Tibial nerve (tissue), 4 donors: ENCODE measurements at places on chromosomes 12 and 14. TPM values are rescaled to one million over a fixed set of nuclear protein-coding genes. Genes with fewer than 3 reads are reported as not detected.

DNA sequence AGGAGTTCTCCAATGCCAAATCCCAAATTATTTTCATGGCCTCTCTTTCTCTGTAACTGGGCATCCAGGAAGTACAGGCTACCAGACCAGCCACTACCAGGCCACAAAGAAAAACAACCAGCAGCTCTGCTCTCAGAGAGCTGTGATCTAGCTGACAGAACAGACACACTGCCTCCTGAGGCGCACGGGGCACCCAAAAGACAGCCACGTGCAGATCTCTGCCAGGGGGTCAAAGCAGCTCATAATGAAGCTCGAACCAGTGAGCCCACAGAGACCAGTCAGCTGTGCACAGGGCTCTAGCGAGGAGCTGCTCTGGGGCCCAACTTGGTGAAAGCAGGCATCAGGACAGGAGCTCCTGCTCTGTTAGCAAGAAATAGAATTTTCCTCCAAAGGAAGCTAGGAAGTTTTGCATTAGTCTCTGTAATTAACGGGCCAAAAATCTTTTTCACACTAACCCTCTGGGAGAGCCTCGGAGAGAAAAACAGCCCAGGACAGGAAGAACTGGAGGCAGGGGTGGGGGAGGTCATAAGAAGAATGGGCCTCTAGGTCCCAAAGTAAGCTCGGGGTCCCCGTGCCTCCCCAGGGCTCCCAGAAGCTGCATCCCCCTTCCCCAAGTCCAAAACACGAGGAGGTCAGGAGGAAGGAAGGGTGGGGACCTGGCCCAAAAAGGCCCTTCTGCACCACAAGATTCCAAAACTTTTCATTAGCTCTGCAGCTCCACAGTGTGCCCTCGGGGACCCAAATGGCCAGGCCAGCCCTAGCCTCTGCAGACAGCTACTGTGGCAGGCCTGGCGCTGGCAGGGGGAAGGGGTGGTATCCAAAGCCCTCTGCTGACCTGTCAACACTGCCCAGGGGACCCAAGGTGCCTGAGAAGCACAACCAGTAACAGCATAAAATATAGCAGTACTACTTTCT is 30.2 kb downstream of the ACTN1 start:
- H3K4me1 ChIP-seq = no peaks in the 10 kb centered on the region
- H3K27ac ChIP-seq = peak overlapping the region; percentile 66
- H3K27me3 ChIP-seq = no peaks in the 10 kb centered on the region

DNA sequence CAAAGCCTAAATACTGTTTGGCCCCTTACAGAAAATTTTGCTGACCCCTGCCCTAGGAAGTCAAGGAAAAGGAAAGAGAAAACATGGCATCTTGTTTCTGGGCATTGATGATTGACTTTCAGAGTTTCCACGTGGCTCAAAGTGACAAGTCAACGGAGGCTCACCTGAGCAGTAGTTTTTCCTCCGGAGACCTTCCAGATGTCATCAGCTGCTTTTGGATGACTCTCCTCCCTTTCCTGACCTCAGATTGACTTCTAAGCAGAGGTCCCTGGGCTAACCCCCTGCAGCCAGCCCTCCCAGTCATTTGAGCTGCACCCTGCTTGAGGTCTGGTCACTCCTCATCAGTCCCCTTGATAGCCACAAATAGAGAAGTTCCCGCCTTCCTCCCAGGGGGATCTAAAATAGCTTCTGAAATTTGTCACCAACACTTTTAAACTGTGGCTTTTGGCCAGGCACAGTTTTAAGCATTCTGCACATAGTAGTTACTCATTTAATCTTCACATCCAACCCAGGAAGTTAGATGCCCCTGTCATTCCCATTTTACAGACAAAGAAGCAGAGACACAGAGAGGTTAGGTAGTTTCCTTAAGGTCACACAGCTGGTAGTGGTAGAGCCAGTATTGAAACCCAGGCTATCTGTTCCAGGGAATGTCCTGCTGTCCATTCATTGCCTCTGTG is 143.4 kb downstream of the CHST11 start:
- H3K36me3 ChIP-seq = no peaks in the 10 kb centered on the region
- no peak overlapping the region for H3K4me3 ChIP-seq
- DNase-seq = no peak
- H3K27me3 ChIP-seq = no peaks in the 10 kb centered on the region

- no peaks in the 10 kb centered on the region for H3K27me3 ChIP-seq
- no peak overlapping the region for H3K27ac ChIP-seq
- no peaks in the 10 kb centered on the region for H3K4me1 ChIP-seq
- H3K4me3 ChIP-seq = no peak overlapping the region
- DNase-seq = no peak
Observed at GRCh38 chr12:66947119-66947518, 268.2 kb upstream of the GRIP1 start.

DNA sequence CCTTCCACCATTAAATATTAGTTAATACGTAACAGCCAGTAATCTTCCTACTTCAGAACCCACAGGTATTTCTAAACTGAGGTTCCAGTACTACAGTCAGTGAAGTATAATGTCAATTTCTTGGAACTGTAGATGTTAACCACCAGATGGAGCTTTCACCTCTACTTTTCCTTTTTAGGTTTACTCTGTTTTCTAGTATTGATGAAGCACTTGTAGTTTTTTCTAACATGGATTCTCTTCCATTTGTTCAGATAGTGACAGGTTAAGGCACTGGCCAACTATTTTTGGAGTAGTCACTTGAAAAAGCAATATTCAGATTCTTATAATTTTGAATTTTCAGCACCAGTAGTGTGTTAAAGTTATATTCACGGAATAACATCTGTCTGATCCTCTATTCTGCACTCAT is 4.6 kb upstream of the SEC23A start:
- no peaks in the 10 kb centered on the region for H3K27me3 ChIP-seq
- DNase-seq = no peak
- H3K36me3 ChIP-seq = no peaks in the 10 kb centered on the region

- peaks cover 31% of the 10 kb centered on the region for H3K4me1 ChIP-seq
- H3K4me3 ChIP-seq = peak overlapping the region; percentile 23
- H3K27me3 ChIP-seq = no peaks in the 10 kb centered on the region
- H3K36me3 ChIP-seq = no peaks in the 10 kb centered on the region
Observed at GRCh38 chr12:84913129-84913515, 523 bp upstream of the SLC6A15 start.

- no peak overlapping the region for H3K27ac ChIP-seq
- no peaks in the 10 kb centered on the region for H3K4me1 ChIP-seq
- no peak for DNase-seq
- no peaks in the 10 kb centered on the region for H3K27me3 ChIP-seq
Observed at GRCh38 chr14:38504175-38504574, 248.3 kb upstream of the CLEC14A start.

- peaks cover 4% of the 10 kb centered on the region for H3K4me1 ChIP-seq
- no peaks in the 10 kb centered on the region for H3K27me3 ChIP-seq
- H3K27ac ChIP-seq = no peak overlapping the region
- no peaks in the 10 kb centered on the region for H3K36me3 ChIP-seq
Observed at GRCh38 chr14:56137849-56138248, 19.6 kb downstream of the PELI2 start.

GRCh38 chr12:46938071-46938678 is 112.4 kb upstream of the SLC38A4 start:
- no peak for DNase-seq
- no peaks in the 10 kb centered on the region for H3K27me3 ChIP-seq
- no peak overlapping the region for H3K4me3 ChIP-seq

GRCh38 chr12:109655578-109655977 is 58.0 kb upstream of the FAM222A start:
- H3K27ac ChIP-seq = no peak overlapping the region
- no peaks in the 10 kb centered on the region for H3K36me3 ChIP-seq
- no peaks in the 10 kb centered on the region for H3K4me1 ChIP-seq
- DNase-seq = no peak
- no peak overlapping the region for H3K4me3 ChIP-seq
- H3K27me3 ChIP-seq = peaks cover 18% of the 10 kb centered on the region

DNA sequence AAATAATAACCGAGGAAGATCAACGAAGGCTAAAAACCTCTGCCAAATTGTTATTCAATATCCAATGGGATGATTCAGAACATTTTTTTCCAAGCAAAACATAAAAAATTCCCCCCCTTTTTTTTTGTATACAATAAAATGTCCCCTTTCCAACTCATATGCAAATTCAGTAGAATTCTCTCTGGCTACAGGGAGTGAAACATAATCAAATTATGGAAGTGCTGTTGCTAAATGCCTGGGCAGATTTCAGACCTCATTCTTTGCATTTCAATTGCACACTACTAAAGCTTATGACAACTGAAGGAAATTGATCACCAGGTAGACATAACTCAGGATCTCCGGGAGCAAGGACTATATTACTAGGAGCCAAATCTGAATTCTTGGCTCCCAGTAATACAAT is 51.0 kb downstream of the LMNTD1 start:
- no peak for DNase-seq
- H3K36me3 ChIP-seq = no peaks in the 10 kb centered on the region
- no peaks in the 10 kb centered on the region for H3K27me3 ChIP-seq
- no peak overlapping the region for H3K4me3 ChIP-seq
- H3K27ac ChIP-seq = no peak overlapping the region
- no peaks in the 10 kb centered on the region for H3K4me1 ChIP-seq

GRCh38 chr14:100765296-100765695 is 38.6 kb downstream of the DLK1 start:
- no peak overlapping the region for H3K27ac ChIP-seq
- H3K27me3 ChIP-seq = no peaks in the 10 kb centered on the region
- no peaks in the 10 kb centered on the region for H3K4me1 ChIP-seq
- no peaks in the 10 kb centered on the region for H3K36me3 ChIP-seq

DNA sequence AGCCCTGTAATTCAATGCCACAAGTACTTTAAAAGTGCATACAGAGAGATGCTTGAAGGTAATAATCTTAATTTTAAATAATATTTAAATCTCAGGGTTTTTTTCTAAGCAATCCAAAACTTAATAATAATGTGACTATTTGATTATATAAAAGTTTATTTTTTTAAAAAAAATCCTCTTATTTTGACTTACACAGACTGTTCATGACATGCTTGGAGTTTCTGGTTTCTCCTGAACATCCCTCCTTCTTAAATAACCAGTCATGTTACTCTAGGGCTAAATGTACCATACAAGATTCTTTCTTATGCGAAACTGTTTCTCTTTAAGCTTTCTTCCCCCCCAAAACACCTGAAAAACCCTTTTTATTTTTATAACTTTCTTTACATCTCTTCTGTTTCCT is 58.2 kb upstream of the SLC2A13 start:
- no peaks in the 10 kb centered on the region for H3K27me3 ChIP-seq
- DNase-seq = no peak
- no peaks in the 10 kb centered on the region for H3K36me3 ChIP-seq
- no peak overlapping the region for H3K27ac ChIP-seq
- H3K4me3 ChIP-seq = no peak overlapping the region

DNA sequence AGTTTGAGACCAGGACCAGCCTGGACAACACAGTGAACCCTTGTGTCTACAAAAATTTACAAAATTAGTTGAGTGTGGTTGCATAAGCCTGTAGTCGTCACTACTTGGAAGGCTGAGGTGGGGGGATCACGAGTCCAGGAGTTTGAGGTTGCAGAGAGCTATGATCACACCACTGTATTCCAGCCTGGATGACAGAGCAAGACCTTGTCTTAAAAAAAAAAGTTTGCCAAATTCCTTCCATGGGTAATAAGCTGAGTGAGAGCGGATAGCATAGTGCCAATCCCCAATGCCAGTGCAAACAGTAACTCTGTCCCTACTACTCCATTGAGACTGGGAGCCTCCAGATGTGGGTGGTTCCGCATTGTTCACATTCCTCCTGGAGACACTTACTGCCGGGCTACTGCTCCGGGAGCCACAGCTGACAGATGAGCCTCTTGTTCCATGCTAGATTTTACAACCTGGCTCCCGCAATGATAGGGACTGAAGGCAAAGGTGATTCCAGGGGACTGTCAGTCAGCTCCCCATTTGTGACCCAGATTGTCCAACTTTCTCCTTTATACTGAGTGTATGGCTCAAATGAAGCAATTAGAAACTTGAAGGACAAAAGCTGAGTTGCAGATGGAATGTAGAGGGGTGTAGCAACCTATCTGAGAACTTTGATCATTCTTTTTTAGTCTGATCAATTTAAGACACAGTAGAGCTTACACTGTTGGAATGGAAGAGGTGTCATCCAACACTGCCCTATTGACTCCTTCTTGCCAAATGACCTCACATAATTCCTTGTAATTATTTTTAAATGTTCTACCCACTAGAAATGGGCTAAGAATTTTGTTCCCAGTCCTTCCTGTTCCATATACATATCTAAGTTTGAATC is 13.4 kb upstream of the FRMD6 start:
- no peak for DNase-seq
- H3K27ac ChIP-seq = no peak overlapping the region
- no peaks in the 10 kb centered on the region for H3K36me3 ChIP-seq
- H3K4me3 ChIP-seq = no peak overlapping the region
- no peaks in the 10 kb centered on the region for H3K27me3 ChIP-seq
- H3K4me1 ChIP-seq = no peaks in the 10 kb centered on the region

GRCh38 chr14:23542261-23542660 is 9.3 kb downstream of the ZFHX2 start:
- H3K4me3 ChIP-seq = no peak overlapping the region
- no peaks in the 10 kb centered on the region for H3K27me3 ChIP-seq
- H3K36me3 ChIP-seq = no peaks in the 10 kb centered on the region
- DNase-seq = no peak

DNA sequence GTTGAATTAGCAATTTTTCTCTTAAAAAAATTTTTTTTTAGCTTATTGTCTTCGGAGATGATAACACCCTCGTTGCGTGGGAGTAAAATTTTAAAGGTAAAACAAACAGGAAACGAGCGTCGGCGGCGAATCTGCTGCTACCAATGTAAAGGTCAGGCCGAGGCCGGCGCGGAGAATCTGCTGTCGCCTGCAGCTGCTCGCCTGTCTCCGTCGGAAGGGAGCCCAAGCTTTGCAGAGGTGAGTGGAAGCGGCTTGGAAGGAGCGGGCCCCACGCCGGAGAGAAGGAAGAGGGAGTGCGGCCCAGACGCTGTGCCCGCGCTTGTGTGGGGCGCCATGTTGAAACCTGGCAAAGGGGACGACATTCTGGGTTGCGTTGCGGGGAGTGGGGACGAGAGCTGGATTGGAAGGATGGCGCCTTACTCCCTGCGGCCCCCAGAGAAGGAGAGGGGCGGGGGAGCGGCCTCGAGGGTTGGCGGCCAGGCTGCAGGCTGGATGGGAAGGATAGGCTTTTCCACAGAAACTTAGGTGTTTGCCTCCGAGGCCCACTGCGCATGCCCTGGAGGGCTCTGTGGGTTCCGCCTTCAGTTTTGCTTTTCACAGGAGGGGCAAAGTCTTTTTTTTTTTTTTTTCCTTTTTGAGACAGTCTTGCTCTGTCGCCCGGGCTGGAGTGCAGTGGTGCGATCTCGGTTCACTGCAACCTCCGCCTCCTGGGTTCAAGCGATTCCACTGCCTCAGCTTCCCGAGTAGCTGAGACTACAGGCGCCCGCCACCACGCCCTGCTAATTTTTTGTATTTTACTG is at the start of gene SNRNP35:
SNRNP35 (plus strand) TSS at position 160 of the 800 bp plus-strand sequence. CDS start 7,402 bp downstream, outside the sequence.
- H3K27ac ChIP-seq = peak within 1 kb of the TSS; percentile 99
- peak; percentile 61 for DNase-seq

The PTPRR gene
- not detected for total RNA-seq

The ADAM20 gene
- total RNA-seq = 3.1 TPM

The HCAR1 gene
- total RNA-seq = 1.3 TPM

The NAP1L1 gene
- 452 TPM for total RNA-seq

The MSRB3 gene
- total RNA-seq = 45.6 TPM

The JPH4 gene
- total RNA-seq = 2.9 TPM
